ENCODE measurements at places on chromosomes 7 and 10.

DNA sequence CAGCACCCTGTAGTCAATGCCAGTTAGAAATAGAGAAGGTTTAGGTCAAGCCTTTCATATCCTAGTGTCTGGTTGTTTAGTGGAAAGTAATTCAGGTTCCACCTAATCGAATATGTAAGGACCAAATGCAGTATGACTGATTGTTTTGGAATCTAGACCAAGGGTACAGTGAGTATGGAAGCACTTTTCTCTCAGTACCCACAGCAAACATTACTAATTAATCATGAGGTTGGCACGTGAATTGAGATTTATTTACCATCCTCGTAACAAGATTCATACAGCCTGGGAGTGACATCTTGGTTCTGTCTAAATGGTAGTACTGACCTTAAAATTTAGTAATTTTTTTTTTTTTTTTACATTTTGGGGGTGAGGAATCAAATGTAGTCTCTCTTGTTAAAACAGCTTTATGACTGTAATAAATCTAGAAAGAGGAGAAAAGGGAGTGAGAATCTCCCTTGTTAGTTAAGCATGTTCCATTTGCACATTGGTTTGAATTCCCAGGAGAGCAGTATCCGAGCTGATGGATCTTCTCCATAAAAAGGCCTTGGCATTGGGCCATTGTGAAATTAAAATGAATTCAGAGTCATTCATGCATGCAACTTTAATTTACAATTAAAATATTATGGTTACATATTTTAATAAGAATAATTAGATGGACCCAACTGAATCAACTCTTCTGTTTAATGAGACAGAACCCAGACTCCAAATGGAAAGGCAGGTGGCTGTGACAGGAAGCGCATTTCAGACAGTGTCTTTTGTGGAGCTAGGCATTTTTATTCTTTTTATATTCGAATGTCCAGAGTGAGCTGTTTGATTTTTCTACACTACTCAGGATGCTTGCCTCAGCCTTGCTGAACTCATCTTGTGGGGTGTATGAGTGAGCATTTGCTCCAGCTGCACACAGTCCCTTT lies 57.6 kb downstream of the SNX10 start:
- DNase-seq = no peak

GRCh38 chr10:5943536-5943935 lies 33.8 kb downstream of the IL15RA start:
- DNase-seq = no peak

- DNase-seq = no peak
Observed at GRCh38 chr7:30787486-30787885, 16.3 kb downstream of the MINDY4 start.

GRCh38 chr7:121833991-121834390 lies 39.0 kb upstream of the PTPRZ1 start:
- no peak for DNase-seq

- DNase-seq = no peak
Observed at GRCh38 chr10:117559712-117560111, 17.2 kb downstream of the EMX2 start.

- DNase-seq = no peak
Observed at GRCh38 chr10:101903827-101904550, 60.4 kb upstream of the KCNIP2 start.

Measured in CD4-positive, alpha-beta T cell treated with Interleukin-17A for 4 hours (primary cell).